ENCODE measurements at places on chromosomes 4 and X.

DNA sequence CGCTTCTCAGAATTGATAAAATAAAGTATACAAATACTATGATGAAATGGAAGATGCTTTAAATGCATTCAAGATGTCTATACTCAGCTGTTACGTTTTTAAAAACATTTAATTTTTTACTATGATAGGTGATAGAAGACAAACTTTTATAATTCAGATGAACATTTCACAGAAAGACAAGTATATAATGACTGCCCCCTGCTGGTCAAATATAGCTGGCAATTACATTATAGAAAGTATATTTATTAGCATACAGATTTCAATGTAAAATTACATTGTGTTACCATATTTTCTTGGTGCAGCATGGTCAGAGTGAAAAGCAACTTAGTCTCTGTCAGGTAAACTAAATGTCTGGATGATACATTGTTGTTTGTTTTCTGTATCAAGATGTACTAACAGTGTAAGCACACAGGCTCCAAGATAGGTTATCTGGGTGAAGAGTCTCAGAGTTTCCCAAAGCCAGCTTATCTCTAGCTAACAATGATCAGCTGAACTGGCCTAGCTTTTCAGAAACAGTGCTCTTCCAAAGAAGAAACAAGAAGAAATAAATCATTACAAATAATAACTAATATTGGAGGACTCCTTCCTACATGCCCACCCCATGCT lies 54.1 kb downstream of the SRPX start:
- DNase-seq: no peak

- no peak for DNase-seq
Measured at GRCh38 chr4:126028876-126029275, 714.1 kb downstream of the FAT4 start.

GRCh38 chr4:159542296-159542695 lies 439.4 kb downstream of the RAPGEF2 start:
- no peak for DNase-seq

DNA sequence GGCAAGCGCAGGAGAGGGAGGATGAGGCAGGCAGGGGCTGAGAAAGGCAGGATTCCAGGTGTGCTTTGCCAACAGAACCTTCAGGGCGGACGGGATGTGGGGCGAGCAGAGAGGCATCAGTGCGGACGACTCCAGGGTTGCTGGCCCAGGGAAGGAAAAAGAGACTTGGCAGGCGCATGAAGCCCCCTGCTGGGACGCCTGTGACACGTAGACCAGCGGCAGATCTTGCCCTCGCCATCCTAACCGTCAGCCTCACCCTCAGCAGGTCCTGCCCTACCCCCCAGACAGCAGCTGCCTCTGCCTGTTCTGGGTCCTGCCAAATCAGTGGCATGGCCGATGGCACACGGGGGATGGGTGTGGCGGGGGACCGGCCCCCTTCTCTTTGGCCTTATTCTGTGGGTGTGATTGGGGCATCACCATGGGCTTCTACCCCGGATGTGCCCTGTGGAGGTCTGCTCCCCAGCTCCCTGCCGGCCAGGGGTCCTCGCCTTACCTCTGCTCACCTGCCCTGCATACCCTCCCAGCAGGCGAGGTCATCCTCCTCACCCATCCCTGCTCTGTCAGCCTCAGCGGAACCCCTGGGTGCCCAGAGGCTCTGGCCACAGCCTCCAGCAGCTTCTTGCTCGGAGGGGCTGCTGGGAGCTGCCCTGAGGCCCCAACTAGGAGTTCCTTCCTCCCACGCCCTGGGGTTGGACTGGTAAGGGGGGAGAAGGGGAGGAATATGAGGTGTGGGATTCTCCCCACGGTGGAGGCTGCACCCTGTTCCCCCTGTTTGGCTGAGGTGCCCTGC lies 2.9 kb upstream of the SH3BP2 start:
- no peak for DNase-seq

DNA sequence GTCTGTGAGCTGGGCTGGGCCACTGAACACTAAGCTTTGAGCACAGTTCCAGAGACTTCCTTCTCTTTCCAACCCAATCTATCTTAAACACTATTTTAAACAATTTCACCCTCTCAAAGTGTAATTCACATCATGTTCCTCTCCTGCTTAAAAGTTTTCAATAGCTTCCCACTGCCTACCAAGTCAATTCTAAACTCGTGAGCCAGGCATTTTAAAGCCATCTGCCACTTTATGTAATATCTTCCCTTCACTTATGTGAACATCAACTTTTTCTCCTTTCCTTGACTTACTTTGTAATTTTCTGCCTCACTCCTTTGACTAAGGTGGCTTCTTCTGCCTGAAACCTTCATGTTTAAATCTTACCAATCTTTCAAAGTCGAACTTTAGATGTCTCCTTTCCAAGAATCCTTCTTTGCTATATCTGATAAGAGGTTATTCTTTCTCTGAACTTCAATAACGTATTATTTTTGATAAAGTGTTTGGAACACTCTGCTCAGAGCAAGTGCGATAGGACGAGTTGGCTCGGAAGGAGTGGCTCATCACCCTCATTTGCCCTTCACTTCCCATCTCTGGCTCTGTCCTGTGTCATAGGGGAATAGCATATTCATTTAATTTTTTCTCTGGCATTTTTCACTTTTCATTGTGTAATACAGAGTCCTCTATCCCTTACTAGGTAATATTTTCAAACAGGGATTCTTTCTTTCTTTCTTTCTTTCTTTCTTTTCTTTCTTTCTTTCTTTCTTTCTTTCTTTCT lies 13.0 kb upstream of the SPARCL1 start:
- no peak for DNase-seq

- no peak for DNase-seq
Measured at GRCh38 chrX:38006291-38006690, at the start of gene SYTL5. Gene SYTL5 (plus strand): TSS chrX:38006553. CDS start chrX:38033890, 27,337 bp downstream.

- DNase-seq: no peak
Measured at GRCh38 chr4:80726471-80726870, 304.0 kb upstream of the BMP3 start.

- DNase-seq: no peak
Measured at GRCh38 chr4:40733752-40734151, 16.0 kb upstream of the NSUN7 start.

DNA sequence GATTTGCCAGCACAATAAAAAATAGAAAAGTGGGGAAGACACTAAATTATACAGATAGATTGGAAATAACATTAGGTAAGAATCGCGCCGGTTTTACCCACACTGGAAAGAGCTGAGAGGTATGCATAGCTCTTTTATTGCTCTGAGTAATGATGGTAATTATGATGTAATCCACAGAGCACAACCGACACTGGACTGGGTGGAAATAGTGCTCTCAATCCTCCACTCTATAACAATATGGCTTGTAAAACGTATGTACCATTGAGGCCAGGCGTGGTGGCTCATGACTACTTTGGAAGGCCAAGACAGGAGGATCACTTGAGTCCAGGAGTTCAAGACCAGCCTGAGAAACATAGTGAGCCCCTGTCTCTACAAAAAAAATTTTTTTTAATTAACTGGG lies 104.3 kb upstream of the RAPGEF2 start:
- no peak for DNase-seq

DNA sequence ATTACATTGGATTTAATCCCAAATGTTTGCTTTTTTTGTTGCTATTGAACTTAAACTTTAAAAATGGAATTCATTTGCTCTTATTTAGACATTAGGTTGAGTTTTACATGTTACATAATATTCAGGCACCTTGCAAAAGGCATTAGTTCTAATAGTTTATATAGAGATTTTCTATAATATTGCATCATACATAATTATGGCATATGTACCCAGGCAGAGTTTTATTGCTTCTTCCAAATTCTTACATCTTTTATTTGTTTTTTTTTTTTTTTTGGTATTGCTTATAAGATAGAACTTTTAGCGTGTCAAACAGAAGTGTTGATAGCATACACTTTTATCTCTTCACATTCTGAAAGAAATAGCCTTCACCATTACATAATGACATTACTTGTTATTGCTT lies 487.7 kb downstream of the GABRG1 start:
- no peak for DNase-seq

GRCh38 chr4:189809241-189809735 lies 131.4 kb upstream of the FRG1 start:
- no peak for DNase-seq

DNA sequence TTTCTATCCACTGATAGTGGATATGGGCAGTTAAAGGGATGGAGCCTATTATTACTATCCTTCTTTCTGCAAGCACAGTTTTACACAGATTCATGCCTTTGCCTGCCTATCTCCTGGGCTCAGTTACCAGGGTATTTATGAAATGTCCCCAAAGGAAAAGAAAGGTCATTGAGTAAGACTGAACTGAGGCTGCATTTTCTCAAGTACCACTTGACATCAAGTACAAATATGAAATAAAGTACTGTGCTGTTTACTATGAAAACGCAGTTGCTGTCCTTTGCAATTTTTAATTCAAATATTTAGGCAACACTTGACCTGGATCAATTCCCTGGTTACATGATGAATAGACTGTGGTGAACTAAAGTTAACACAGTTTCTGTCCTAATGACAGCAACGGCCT lies 23.5 kb upstream of the SPANXN4 start:
- DNase-seq: no peak

GRCh38 chr4:168488869-168489274 lies 8.0 kb upstream of the PALLD start:
- DNase-seq: no peak

- no peak for DNase-seq
Measured at GRCh38 chr4:74158466-74159142, 686 bp downstream of the MTHFD2L start.

DNA sequence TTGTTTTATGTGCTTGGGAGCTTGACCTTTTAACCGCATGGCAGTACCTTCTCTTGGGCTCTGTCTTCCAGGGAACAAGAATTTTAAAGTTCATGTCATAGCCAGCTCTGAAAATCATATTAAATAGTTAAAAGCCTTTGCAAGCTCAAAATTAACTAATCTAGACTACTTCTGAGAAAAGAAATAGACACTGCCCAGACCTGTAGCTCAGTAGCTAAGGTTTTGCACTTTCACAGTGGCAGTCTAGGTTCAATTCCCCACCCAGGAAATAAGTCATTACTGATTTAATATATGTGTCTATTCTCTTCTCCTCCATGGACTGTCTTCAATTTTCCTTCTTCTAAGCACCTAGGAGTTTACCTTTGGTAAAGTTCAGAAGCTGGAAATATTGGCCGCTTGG lies 27.4 kb downstream of the HSD17B11 start:
- no peak for DNase-seq

- DNase-seq: no peak
Measured at GRCh38 chr4:189046642-189047041, 894.0 kb upstream of the FRG1 start.

DNA sequence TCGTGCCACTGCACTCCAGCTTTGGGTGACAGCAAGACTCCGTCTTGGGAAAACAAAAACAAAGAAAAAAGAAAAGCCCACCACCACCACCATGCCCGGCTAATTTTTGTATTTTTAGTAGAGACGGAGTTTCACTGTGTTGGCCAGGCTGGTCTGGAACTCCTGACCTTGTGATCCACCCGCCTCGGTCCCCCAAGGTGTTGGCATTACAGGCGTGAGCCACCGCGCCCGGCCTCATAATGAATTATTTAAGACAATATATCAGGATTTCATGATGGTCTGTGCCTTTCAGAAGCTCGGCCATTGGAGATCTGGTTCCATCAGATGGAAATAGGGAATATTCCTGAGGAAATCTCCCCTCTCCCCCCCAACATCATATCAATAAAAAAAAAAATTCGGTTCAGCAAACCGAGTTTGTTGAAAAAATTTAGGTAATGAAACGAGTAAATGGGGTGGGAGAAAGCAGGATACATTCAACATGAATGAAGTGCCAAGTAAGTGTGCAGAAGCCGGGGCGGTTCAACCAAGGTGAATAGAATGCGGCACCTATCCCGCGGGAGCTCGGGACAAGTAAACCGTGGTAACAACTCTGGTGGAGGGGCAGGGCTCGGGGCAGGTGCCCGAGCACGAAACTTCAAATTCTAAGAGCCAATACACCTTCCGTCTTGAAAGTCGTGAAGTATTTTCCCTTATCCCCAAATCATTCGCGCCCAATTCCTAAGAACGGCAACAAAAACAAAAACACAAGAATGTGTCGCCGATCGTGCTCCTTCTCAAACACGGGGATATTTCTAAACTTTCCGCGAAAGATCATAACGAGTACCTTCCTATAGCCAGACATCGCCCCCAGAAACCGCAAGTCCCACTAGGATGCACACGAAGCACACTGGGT lies 773 bp upstream of the TXLNG start:
- no peak for DNase-seq

DNA sequence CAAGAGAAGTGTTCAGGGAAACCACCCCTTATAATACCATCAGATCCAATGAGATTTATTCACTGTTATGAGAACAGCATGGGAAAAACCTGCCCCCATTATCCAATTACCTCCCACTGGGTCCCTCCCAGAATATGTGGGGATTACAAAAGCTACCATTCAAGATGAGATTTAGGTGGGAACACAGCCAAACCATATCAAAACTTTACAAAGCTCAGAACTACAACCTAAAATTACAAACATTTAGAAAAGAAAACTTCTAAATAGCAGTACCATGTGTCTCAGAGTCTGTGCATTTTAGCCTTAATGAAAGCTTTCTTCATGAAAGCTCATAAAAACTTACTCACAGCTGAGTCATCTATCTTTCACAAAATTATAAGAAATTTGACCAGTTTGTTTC lies 1442.8 kb upstream of the PCDH7 start:
- DNase-seq: no peak

DNA sequence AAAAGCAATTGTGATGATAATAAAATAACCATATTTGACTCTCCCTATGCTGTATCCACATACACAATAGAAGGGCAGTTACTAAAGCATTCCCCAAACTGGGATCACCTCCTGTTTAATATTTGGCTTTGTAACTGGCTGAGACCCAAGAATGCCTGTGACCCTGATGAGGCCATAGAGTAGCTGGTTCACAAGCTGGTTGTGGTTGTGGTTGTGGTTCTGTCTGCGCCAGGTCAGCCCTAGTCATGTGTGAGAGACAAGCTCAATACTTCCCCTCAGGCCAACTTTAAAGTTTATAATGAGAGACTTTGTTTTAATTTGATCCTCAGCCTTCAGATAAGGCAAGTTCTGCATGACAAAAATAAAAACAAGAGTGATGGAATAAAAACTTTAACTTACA lies 209.9 kb downstream of the PARM1 start:
- no peak for DNase-seq

DNA sequence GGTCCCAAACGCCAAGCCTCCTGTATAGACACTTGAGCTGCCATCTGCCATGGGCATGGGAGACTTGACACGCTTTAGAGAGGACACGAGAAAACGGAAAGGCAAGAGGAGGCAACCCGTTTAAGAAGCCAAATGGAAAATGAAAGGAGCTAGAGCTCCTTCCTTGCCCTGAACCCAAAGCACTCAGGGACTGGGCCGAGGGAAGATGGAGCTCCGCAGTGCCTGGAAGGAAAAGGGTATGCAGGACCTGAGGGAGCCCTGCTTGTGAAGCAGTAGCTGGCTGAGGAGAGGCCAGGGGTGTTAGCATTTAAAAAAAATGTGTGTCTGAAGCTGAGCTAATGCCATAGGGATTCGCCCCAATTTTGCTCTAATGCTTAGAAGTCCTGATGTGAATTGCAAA lies 15.1 kb downstream of the MCF2 start:
- DNase-seq: no peak

- DNase-seq: no peak
Measured at GRCh38 chrX:20545538-20545937, 278.8 kb upstream of the RPS6KA3 start.
